ENCODE measurements at places on chromosomes 2 and 18. TPM values are rescaled to one million over a fixed set of nuclear protein-coding genes. Genes with fewer than 3 reads are reported as not detected.

FAM237A gene
- polyA plus RNA-seq, result not detected

RUFY4 gene
- not detected for polyA plus RNA-seq

DYNAP gene
- not detected for polyA plus RNA-seq

LRP1B gene
- polyA plus RNA-seq, result not detected

SKOR2 gene
- not detected for polyA plus RNA-seq

C2orf69 gene
- polyA plus RNA-seq, result 10.9 TPM

DNA sequence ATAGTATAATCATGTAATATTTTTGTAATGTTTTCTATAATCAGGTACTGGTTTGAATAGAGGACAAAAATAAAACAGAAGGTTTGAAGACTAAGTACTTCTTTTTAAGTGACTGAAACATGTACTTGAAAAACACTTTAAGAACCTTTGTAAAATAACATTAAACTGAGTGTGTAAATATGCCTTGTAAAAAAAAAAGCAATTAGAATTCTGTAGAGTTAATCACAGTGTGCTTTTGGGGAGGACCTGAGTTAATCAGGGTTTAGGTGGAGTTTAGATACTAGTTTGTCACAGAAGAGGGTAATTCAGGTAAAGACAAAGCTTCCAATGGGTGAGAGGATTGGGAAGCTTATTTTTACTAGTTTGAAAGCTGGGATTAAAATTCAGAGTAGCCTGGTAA, 10.3 kb downstream of the MBD5 start:
- DNase-seq, result no peak

DNA sequence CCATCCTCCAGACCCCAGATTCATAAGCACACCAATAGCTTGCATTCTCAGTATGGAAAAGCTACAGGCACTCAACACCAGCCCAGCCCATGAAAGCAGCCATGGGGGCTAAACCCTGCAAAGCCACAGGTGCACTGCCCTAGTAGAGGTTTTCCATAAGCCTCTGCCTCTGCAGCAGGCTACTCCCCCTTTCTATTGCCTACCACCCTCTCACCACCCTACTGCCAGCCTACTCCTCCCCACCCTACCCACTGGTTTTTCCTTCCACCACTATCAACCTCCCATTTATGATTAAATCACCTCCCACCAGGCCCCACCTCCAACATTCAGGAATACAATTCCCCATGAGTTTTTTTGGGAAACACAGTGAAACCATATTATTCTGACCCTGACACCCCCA, 96.4 kb upstream of the TEKT4 start:
- no peak for DNase-seq

GRCh38 chr2:19775315-19775714, 126.5 kb downstream of the TTC32 start:
- DNase-seq, result no peak

GRCh38 chr18:24485681-24486080, 25.2 kb downstream of the HRH4 start:
- no peak for DNase-seq

- no peak for DNase-seq
Observed at GRCh38 chr2:10517351-10518043, 69.4 kb upstream of the ODC1 start.

GRCh38 chr2:105643405-105644173, 101.1 kb upstream of the NCK2 start:
- no peak for DNase-seq

GRCh38 chr2:227748079-227748478, 2.4 kb downstream of the SCYGR8 start:
- no peak for DNase-seq

DNA sequence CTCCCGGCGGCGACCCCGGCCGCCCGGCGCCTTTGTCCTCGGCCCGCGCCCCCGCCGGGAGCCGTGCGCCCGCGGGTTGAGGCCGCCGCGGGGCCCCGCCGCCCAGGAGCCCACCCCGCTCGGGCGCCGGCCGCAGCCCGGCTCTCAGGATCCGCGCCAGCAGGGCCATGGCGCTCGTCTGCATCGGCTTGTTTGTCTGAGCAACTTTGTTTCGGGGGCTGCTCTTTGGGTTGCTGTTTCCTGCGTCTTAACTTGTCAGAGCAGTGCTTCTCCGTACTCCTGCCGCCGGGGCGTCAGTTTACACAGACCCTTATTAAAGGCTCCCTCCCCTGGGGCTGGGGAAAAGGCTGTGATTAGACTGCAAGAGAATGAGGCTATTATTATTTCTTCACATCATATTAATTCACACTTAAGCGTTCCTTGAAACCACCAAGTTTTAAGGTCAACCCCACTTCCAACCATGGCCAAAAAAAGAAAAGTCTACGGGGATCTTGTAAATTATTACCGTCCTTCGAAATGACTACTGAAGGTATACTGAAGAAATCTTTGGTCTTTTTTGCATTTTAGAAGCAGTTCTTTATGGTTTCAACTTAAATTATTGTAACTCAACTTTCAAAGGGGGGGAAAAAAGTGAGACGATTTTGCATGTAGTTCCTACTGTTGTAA, at the start of gene CYP27C1:
Gene CYP27C1, minus strand, starts transcription at position 198 of the 666 bp plus-strand sequence. Its CDS starts 29 bp downstream, at position 169.
- DNase-seq, result no peak

- no peak for DNase-seq
Observed at GRCh38 chr2:72112981-72113846, 34.4 kb downstream of the CYP26B1 start.

DNA sequence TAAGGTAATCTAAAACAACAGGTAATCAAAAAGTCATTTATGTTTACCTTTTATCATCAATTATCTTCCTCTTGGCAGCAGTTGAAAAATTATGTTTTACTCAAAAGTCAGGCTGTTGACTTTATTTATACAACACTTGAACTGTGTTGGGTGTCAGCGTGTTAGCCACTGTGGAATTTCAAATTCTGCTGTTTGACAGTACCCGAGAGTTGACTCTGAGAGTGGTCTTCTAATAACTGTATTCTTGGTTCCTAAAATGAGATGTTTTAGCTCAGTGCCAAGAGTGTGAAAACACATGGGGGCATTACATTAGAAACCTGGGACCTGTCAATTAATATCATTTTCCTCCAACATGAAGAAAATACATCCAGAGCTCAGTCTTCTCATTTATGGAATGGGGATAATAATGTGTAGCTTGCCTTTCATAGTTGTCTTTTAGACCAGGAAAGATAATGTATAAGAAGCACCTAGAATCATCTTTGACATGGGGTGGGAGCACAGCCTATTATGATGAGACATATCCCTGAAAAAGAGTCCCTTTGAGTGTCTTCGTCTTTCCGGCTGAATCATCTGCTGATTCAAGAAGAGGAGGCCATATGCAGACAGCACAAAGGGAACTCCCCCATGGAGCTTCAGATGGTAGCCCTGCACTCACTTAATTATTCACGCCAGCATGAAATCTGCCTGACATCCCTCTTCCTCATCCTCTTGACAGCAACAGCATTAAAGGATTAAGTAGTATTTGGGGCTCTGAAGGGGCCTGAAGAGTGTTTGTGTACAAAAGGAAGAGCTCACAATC, 89.1 kb downstream of the AFF3 start:
- no peak for DNase-seq

DNA sequence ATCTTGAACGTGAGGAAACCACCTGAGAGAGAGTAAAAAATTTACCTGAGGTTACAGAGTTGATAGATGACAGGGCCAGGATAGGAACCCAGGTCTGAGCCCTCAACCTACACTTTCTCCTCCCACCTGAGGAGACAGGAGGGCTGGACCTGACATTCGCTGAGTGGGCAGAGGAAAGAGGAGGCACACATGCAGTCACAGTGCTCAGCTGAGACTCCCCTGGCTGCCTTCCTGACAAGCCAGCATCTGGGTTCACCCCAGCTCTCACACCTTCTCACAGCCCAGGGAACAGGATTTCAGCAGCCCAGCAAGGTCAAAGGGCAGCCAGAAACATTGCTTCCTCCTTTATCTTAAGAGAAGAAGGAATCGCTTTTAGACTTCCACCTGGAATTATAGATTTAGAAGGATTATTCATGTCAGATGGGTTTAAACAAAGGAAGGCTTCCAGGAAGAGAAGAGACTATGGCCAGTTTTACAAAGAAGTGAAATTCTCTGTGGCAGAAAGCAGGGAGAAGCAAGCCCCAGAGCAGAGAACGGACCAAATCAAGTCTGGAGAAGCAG, 18.1 kb upstream of the PKDCC start:
- DNase-seq, result no peak

DNA sequence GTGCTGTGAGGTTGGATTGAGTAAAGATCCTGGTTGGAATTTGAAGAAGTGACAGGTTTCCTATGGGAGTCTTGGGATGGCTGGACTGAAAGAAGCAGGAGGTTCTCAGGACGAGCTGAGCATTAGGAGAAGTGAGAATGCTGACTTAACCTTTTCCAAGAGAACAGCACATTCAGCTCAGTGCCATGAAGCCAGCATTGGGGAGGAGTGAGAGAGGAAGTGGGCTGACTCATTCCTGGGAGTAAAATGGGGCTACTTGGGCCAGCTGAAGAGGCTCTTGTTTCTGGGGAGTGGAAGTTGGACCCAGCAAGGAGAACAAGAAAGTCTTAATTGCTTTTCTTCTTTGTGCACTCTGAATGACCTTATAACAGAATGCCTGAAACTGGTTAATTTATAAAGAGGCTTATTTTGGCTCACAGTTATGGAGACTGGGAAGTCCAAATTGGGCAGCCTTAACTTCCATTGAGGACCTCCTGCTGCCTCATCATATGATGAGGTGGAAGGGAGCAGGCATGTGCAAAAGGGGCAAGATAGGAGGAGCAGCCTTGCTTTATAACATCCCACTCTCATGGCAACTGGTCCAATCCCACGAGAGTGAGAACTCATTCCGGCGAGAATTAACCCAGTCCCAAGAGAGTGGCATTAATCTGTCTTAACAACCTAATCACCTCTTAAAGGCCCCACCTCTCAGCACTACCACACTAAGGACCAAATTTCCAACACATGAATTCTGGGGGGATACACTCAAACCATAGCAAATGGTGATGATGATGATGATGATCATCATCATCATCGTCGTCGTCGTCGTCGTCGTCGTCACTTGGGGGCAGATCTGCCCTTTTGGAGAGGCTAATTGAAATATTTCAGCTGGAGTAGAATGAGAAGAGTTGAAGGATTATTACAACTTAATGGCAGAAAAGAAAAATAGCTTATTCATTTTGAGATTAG, 26.1 kb downstream of the DGUOK start:
- DNase-seq, result no peak

DNA sequence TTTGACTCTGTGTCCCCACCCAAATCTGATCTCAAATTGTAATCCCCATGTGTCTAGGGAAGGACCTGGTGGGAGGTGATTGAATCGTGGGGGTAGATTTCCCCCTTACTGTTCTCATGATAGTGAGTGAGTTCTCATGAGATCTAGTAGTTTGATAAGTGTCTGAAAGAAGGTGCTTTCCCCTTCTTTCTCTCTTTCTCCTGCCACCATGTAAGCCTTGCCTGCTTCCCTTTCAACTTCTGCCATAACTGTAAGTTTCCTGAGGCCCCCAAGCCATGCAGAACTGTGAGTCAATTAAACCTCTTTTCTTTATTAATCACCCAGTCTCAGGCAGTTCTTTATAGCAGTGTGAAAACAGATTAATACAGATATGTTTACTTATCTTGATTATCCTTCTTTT, 266.5 kb upstream of the GYPC start:
- no peak for DNase-seq

DNA sequence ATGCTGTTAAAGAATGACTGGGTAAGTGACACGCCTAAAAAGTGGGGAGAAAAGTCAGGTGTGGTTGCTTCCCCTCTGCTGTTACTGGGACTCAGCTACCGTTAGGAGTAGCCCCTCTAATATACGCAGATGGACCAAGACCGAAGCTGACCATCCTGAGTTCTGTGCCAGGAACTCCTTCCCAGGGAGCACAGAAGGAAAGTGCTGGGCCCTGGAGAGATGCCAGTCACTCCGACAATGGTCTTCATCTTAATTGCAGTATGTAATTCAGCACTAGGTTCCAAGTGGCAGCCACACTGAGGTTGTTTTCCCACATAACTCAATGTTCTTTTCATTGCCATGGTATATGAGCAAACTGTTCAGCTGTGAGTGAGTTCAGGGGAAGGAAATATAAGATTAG, 19.6 kb upstream of the TMEM200C start:
- DNase-seq, result no peak

- DNase-seq, result no peak
Observed at GRCh38 chr2:99886418-99886817, 256.0 kb downstream of the AFF3 start.

- DNase-seq, result no peak
Observed at GRCh38 chr2:224359569-224359968, 42.3 kb downstream of the FAM124B start.

GRCh38 chr18:21389903-21390302, 147.9 kb downstream of the GREB1L start:
- DNase-seq, result no peak

Measured in naive thymus-derived CD4-positive, alpha-beta T cell (primary cell).